Thyroid gland (tissue), 4 donors: ENCODE measurements at places on chromosomes 6 and 20. TPM values are rescaled to one million over a fixed set of nuclear protein-coding genes. Genes with fewer than 3 reads are reported as not detected.

DNA sequence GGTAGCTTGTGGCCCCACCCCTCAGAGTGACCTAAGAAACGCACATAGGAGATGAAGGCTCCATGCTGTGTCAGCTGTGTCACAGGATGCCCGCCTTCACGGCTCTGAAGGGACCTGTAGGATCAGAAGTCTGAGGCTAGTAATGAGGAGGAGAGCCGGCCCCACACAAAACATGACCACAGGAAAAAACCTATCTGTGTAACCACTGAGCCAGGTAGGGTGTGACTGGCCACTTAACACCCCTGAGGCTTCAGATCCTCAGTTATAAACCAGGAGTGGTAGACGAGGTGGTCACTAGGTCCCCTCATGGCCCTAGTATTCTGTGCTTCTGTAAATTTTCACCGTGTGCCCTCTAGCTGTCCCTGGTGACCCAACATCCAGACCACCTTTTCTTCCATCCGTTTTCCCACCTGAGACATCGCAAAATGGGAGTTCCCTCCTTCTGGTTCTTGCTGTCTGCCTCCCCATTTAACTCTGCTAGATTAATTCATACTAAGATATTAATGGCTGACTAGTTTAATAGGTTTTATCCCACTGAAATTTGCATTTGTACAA lies 52.8 kb downstream of the TBC1D7 start:
- no peaks in the 10 kb centered on the region for H3K36me3 ChIP-seq
- no peak overlapping the region for H3K4me3 ChIP-seq
- no peak for DNase-seq
- H3K27ac ChIP-seq = no peak overlapping the region

DNA sequence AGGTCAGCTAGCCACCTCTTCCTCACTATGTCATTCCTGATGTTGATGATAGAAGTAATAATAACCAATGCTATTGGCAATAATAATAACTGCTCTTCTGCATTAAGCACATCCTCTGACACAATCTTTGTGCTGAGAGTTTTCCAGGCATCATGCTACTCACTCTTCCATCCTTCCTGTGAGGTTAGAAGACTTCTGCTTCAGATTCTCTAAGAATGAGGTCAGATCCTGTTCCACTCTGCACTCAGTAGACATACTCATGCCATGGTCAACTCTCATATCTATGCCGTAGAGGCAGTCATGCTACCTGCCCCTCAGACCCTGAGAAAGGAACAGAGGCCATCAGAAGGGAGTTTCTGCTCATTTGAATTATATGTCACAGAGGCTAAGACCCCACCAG lies 98.1 kb upstream of the TOP1 start:
- DNase-seq = no peak
- no peak overlapping the region for H3K27ac ChIP-seq
- H3K4me1 ChIP-seq = no peaks in the 10 kb centered on the region
- no peaks in the 10 kb centered on the region for H3K36me3 ChIP-seq
- no peak overlapping the region for H3K4me3 ChIP-seq

GRCh38 chr6:46687619-46688097 lies at the start of gene TDRD6:
TDRD6 (plus strand) TSS chr6:46687885; CDS start chr6:46688129, 244 bp downstream.
- H3K36me3 ChIP-seq = no peaks in the 10 kb centered on the region
- DNase-seq = no peak
- H3K27me3 ChIP-seq = no peaks in the 10 kb centered on the region

DNA sequence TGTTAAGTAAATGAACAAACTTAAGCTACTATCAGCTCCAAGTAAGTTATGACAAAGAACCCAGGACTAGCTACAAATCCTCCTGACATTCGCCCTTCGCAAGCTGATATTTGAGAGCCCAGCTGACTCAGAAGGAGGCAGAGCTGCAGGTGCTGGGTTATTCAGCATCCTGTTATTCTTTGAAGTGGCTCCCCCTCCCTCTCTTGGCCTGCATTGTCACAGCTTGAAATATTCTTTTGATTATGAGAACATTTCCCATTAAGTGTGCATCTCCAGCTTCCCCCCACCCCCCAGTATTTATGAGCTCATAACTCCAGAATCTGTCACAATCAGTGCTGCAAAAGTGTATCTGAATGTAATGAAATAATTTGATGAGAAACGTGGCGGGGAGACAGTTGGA lies 78.8 kb upstream of the RALY start:
- no peak overlapping the region for H3K4me3 ChIP-seq
- no peak for DNase-seq
- H3K27me3 ChIP-seq = no peaks in the 10 kb centered on the region
- peaks cover 27% of the 10 kb centered on the region for H3K4me1 ChIP-seq

DNA sequence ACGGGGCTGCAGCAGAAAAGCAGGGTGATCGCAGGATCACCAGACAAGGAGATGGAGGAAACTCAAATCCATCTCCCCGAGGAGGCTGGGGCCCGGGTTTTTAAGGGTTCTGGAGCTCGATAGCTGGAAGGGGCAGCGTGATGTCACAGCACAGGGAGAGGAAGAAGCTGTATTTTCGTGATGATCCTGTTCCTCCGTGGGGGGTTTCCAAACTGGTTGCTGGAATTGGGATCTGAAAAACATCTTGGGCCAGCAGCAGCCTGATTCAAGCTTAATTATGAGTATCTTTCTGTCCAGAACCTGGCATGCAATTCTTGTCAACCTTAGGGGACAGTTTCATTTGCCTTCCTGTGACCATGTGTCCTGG lies 4.1 kb downstream of the CST7 start:
- H3K36me3 ChIP-seq = no peaks in the 10 kb centered on the region
- no peak overlapping the region for H3K27ac ChIP-seq
- H3K4me1 ChIP-seq = no peaks in the 10 kb centered on the region
- DNase-seq = no peak

GRCh38 chr6:148745926-148746325 lies 904 bp upstream of the UST start:
- H3K4me3 ChIP-seq = no peak overlapping the region
- peaks cover 15% of the 10 kb centered on the region for H3K4me1 ChIP-seq
- peak overlapping the region; percentile 63 for H3K27ac ChIP-seq
- no peak for DNase-seq

DNA sequence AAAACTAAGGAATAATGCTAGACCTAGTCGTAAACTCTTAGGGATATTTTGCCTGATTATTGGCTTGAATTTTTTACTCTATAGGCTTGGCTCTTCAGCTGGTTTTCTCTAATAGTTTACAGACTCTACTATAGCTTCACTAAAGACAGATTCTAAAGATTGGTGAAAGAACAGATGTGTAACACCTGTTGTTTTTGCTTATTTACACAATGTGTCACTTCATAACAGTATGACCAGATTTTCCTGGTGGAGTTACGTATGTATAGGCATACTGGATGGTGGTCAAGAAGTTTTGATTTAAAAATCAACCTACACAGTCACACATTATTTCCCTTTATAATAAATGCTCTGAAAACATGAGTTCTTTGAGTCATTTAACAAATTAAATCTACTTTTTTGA lies 4.8 kb downstream of the COL19A1 start:
- peaks cover 7% of the 10 kb centered on the region for H3K4me1 ChIP-seq
- no peaks in the 10 kb centered on the region for H3K36me3 ChIP-seq
- H3K4me3 ChIP-seq = no peak overlapping the region

DNA sequence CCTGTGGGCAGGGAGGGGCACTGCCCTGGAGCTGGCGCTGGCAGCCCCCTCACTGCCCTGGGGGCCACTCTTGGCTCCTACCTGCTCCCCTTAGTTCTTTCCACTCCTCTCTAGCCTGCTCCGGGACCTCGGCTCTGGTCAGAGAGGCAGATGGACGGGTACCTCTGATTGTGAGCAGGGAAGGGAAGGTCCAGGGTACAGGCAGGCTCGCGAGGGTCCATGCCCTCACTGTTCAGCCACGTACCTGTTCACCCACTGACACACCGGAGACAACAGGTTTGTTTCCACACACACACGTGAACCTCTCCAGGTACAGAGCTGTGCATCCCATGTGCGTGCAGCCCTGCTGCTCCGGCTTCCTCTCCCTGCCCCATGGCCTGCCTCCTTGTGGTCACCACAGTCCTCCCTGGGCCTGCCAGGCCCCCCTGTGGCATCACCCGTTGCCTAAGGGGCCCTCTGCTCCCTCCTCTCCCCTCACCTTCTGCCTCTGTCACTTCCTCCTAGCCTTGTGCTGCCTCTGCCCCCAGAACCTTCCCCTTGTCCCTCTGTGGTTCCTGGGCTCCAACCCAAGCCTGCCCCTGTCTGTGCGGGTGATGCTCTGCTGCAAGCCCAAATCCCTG lies 2.3 kb downstream of the EMILIN3 start:
- no peak overlapping the region for H3K4me3 ChIP-seq
- no peak for DNase-seq
- H3K36me3 ChIP-seq = no peaks in the 10 kb centered on the region
- peaks cover 23% of the 10 kb centered on the region for H3K4me1 ChIP-seq

GRCh38 chr20:55632592-55632991 lies 372.7 kb downstream of the CBLN4 start:
- H3K4me3 ChIP-seq = no peak overlapping the region
- no peak overlapping the region for H3K27ac ChIP-seq
- no peaks in the 10 kb centered on the region for H3K4me1 ChIP-seq
- DNase-seq = no peak
- no peaks in the 10 kb centered on the region for H3K27me3 ChIP-seq

DNA sequence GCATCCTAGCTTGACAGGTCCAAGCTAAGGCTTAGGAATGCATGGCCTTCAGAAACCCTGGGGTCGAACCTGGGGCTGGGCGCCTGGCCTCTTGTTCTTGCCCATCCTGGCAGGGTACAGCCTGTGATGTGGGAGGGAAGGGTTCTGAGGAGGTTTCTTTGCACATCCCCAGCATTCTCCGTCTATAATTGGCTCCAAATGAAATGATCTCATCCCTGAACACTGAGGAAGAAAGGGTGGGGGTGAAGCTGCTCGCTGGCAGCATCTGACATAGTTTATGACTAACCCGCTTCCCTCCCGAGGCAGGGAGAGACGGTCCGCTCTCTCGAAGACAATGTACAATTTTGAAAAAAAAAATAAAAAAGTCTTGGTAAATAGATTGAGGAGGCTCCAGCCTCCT lies 67.1 kb upstream of the ZNFX1 start:
- no peaks in the 10 kb centered on the region for H3K36me3 ChIP-seq
- DNase-seq = no peak
- H3K4me1 ChIP-seq = no peaks in the 10 kb centered on the region
- no peak overlapping the region for H3K4me3 ChIP-seq
- H3K27ac ChIP-seq = no peak overlapping the region
- H3K27me3 ChIP-seq = no peaks in the 10 kb centered on the region

- no peak for DNase-seq
- H3K36me3 ChIP-seq = no peaks in the 10 kb centered on the region
- H3K27me3 ChIP-seq = no peaks in the 10 kb centered on the region
- H3K4me1 ChIP-seq = peaks cover 40% of the 10 kb centered on the region
- no peak overlapping the region for H3K4me3 ChIP-seq
Observed at GRCh38 chr6:16542070-16542469, 219.2 kb downstream of the ATXN1 start.

DNA sequence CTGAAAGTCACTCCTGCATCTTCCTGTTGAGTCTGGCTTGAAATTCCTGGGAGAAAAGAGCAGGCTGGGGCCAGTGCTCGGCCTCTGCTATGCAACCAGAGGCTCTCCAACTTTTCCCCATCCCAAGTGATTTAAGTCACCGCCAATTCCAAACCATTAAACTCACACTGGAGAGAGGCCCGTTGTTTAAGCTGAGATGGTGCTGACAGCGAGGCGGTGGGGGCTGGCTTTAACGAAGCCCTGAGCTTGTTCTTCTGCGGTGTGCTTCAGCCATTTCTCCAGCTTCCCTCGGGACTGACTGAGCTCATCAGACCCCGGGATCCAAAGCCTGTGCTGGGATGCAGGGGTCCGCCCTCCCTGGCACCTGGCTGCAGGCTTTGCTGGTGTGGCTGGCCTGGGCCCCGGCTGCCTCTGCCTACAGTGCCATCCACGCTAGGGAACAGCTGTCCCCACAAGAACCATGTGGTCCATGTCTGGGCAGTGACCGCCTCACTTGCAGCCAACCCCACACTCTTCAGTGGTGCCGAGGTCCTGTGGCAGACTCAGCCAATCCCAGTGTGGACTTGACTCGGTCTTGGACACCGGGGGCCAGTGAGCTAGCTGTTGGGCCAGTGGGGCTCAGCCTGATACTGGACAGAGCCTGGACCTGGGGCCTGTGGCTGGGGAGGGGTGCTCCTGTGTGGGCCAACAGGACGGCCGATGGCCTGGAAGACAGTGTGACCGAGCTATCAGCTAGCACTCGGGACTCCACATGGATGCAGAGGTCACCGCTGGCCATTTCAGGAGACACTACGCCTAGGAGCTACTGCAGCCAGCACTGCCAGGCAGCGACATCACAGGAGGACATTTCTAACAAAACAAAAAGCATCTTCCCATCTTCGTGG lies 21.2 kb downstream of the RAMACL start:
- H3K36me3 ChIP-seq = no peaks in the 10 kb centered on the region
- no peak overlapping the region for H3K4me3 ChIP-seq
- H3K27ac ChIP-seq = no peak overlapping the region

- H3K4me1 ChIP-seq = no peaks in the 10 kb centered on the region
- no peaks in the 10 kb centered on the region for H3K36me3 ChIP-seq
- no peak overlapping the region for H3K4me3 ChIP-seq
- H3K27ac ChIP-seq = no peak overlapping the region
- H3K27me3 ChIP-seq = no peaks in the 10 kb centered on the region
Observed at GRCh38 chr6:53585208-53585900, 40.5 kb upstream of the GCLC start.

DNA sequence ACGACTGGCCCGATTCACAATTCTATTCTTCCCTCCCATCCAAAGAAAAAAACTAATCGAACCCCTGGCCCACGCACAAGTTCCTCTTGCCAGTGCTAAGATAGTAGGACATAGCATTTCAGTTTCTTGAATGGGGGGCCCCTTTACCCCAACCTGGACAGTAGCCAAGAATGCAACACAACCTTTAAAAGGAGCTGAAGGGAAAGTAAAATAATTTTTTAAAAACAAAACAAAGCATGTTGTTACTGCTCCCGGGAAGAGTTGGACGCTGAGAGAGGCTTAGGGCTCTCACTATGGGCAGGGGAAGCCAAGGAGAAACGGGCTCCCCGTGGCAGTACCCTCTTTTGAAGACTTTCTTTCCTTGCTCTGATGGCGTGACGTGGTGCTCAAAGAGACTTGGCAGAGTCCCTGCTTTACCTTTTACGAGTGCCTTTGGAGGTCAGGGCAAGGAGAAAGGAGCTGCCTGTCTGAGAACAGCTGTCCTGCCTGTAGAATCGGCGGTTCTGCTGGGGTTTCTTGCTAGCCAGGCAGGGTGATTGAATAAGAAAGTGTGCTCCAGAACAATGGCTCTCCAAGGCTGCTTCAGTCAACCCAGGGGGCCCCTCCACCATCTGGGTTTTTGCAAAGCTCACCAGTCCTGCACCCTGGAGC lies 5.8 kb downstream of the TFAP2C start:
- H3K27me3 ChIP-seq = no peaks in the 10 kb centered on the region
- H3K36me3 ChIP-seq = no peaks in the 10 kb centered on the region
- peaks cover 24% of the 10 kb centered on the region for H3K4me1 ChIP-seq
- H3K4me3 ChIP-seq = no peak overlapping the region

- no peaks in the 10 kb centered on the region for H3K27me3 ChIP-seq
- H3K36me3 ChIP-seq = no peaks in the 10 kb centered on the region
- DNase-seq = no peak
- H3K27ac ChIP-seq = no peak overlapping the region
- H3K4me3 ChIP-seq = no peak overlapping the region
Observed at GRCh38 chr20:48181261-48181935, 396.1 kb upstream of the SULF2 start.

Gene TNFRSF6B
- total RNA-seq = 7.9 TPM

Gene FAM83D
- total RNA-seq = 0.94 TPM

Gene IPCEF1
- 34.4 TPM for total RNA-seq

Gene PI3
- total RNA-seq = not detected

Gene ZNF334
- 15.7 TPM for total RNA-seq

Gene TNXB
- total RNA-seq = 51.4 TPM
